Iris pigment epithelial cell (primary cell): ENCODE measurements at places on chromosomes 6 and 20.

DNA sequence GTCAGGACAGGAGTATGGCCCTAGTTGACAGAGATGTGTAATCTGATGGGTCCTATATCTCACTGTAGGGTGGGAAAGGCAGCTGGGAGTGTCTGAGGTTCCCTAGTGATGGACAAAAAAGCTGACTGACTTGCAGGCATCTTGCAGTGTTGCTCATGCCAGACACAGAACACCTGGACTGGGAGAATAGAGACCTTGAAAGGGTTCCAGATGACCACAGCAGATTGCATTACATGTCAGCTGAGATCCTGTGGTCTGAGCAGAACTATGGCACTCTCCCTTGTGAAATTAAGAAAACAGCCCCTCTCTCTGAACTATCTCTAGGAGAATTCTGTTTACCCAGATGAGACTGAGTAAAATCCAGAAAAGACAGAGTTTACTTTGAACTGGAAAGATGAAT lies 212.6 kb upstream of the MAN1A1 start:
- DNase-seq = no peak

DNA sequence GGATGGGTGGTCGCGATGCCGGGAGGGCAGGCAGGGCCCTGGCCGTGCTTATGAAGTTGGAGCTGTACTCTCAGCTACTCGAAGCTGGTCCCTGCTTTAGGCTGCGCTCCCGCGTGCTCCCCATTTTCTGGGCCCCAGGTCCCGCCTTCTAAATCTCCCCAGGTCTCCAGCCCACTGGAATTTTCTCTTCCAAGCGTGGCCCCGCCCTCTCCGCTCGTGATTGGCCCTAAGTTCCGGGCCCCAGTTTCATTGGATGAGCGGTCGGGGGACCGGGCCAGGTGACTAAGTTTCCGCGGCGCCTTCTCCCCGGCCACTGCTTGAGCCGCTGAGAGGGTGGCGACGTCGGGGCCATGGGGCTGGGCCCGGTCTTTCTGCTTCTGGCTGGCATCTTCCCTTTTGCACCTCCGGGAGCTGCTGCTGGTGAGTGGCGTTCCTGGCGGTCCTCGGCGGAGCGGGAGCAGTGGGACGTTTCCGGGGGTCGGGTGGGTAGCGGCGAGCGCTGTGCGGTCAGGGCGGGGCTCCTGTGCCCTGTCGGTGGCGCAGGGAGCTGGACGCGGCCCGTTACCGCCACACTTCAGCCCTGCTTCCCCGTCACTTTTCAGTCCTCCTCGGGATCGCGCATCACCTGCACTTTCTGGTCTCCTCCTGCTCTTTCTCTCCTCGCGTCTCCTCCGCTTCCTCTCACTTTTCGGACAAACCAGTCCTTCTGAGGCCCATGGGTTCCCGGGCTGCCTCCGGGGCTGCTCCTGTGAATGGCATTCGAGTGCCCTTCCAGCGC lies at the start of gene MICA:
Gene MICA, plus strand, starts transcription at position 313 of the 778 bp plus-strand sequence. Its CDS starts 38 bp downstream, at position 351.
- DNase-seq = peak; percentile 72

DNA sequence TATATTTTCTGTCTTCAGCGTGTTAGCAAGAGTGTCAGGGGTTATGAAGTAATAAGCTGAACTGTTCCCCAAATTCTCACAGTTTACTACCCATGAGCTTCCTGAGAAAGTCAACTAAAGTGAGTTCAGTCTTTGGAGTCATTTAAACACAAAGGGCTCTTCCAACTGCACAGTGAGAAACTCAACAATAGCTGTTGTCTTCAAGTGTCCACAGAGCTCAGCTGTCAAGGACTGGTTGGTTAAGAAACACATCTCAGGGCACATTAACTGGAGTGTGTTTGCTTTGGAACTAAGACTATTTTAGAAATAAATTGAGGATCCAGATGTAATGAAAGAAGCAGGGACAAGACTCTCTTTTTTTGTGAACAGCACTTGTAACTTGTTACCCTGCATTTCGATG lies 241.4 kb upstream of the SOX4 start:
- DNase-seq = no peak

- no peak for DNase-seq
Measured at GRCh38 chr6:113211170-113211569, 646.0 kb upstream of the MARCKS start.

GRCh38 chr6:157304899-157305663 lies 18.2 kb downstream of the TMEM242 start:
- DNase-seq = peak; percentile 35

GRCh38 chr6:106114492-106114891 lies 28.4 kb downstream of the PRDM1 start:
- DNase-seq = no peak

DNA sequence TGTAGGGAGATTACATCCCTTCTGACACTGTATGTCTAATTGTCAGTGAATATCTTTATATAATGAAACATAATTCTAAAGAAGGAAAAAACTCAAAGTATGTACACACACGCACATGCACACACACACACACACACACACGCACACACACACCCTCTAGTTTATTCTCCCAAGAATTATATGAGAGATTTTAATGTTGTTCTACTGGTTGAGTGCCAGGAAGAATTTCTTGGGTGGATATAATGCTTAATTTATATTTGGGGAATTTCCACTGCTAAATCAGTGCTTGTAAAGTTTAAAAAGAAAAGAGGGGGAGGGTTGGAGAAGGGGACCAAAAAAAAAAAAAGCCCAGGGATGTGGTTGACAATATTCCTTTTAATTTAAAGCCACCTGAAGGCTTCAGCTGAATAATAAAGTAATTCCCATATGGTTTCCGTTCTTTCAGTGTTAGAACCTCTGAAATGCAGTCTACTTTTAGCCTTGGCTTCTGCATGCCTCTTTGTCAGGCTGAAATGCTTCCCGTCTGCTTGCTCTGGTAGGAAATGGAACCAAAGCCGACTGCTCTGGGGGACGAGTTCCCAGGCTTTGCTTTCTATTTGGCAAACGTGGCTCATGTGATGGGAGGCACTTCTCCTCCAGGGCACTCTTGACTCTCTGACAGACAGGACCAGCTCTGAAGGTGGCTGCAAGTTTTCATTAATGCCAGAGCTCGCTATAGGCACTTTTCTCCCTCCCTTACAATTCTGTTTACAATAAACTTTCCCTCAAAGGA lies 225.4 kb downstream of the PRL start:
- DNase-seq = peak; percentile 64

DNA sequence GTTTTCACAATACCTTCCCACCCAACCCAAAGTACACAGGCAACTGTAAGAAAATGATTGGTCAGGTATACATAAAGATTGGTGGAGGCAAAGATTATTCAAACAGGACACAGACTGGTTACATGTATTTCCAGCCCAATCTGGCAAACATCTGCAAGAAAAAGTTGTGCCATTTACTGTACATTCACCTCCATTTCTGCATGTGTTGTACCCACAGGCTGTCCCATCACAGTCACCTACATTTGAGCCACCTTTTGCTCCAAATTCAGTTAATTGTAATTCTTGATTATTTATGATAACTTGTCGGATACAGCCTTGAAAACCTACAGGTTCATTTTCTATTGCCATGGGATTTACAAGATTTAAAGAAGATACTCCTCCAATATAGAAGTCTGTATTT lies 85.6 kb downstream of the PHF3 start:
- no peak for DNase-seq

GRCh38 chr6:97712751-97713150 lies 429.7 kb upstream of the MMS22L start:
- DNase-seq = no peak

DNA sequence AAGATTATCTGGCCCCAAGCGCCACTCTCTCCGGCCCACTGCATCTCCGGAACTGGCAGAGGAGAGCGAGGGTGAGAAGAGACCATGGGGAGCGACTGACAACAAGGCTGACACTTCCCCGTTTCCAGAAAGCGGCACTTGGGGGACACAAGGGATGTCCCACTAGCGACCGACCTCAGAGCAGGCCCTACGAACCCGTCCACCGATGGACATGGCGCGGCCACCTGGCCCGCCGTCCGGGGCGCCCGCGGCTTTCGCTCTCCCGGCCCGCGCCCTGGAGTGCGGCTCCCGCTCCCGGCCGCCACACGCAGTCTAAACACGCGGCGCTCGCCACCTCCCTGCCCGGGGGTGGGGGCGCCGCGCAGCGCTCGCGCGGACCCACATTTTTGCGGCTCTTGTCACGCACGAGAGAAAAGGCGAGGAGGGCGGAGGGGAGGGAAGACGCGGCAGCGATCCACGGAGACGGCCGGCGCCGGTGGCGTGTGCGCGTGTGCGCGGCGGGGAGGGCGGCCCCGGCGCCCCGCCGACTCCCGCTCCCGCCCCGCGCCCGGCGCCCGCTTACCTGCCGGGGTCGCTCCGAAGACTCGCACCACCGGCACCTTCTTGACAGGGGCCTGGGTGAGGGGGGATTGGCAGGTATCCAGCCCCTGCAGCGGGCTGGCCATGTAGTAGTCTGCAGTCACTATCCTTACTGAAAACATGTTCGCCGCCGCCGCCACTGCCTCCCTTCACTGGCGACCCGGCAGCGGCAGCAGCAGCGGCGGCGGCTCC lies 645 bp downstream of the REV3L start:
- peak; percentile 47 for DNase-seq

DNA sequence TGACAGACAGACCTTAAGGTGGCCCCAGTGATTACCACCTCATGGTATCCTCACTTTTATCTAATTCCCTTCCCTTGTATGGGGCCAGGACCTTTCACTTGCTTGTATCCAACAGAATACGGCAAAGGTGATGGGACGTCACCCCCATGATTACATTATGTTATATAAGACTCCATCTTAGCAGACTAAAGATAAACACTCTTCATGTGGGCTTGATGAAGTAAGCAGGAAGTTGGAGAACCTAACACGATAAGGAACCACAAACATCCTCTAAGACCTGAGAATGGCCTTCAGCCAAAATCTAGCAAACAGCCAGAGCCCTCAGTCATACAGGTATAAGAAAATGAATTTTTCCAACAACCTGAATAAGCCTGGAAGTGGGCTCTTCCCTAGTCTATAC lies 8.0 kb downstream of the SLC17A3 start:
- no peak for DNase-seq

DNA sequence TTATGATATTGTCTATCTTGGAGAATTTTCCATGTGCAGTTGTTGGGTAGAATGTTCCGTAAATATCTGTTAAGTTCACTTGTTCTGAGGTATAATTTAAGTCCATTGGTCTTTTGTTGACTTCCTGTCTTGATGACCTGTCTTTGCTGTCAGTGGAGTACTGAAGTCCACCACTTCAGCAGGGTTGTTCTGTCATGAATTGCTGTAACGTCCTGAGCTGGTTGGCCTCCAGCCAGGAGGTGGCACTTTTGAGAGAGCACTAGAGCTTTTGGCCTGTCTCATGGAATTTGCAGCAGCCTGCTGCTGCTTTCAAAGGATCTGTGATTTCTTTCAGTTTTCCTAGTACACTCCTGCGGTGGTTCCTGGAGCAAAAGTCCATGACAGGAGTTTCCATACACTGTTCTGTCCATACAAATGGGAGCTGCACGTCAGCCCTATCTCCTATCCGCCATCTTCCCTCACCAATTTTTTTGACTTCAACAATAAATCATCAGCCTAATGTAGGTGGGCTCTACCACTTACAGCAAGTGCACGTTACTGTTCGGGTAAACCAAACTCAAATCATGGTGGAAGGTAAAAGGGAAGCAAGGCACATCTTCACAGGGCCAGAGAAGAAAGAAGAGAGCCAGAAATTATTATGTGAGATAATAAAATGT lies 46.9 kb upstream of the TRERF1 start:
- no peak for DNase-seq

GRCh38 chr20:52270001-52270606 lies 78.5 kb upstream of the ZFP64 start:
- no peak for DNase-seq

DNA sequence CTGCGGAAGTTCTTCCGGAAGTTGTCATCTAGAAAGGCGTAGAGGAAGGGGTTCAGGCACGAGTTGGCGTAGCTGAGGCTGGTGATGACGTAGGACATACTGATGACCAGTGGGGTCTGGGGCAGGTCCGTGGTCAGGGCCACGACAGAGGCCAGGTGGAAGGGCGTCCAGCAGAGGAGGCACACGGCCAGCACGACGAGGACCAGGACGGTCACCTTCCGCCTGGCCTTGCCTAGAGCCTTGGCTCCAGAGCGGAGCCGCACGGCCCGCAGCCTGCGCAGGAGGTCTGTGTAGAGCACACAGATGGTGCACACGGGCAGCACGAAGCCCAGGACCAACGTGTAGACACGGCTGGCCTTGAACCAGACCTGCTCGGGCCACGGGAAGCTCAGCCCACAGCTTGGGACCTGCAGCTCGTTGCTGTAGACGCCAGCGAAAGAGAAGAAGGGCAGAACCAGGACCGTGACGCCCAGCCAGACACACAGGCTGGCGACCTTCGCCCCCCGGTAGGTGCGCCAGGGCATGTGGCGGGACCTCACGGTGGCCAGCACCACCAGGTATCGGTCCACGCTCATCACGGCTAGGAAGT lies 1.4 kb downstream of the NPBWR2 start:
- DNase-seq = no peak

DNA sequence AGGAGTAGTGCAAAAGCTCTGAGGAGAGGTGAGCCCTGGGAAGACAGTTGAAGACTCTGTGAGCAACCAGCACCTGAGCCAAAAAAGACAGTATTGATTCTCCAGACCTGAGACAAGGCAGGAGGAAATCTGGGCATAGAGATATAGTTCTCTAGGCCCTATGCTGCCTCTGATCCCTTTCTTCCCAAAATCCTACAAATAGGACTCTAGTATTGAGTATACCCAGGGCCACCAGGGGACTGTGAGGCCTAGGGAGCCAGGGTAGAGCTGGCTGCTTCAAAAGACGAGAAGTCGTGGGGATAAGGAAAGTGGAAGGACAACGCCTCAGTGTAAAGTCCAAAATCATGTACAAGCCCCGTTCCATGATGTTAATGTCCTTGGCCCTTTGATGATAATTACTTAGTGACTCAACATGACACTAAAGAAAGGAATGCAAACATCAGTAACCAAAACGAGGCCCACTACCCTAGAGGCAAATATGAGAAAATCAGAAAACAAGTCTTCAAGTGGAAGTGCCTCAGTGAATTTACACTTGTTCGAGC lies 197.3 kb upstream of the PROKR2 start:
- peak; percentile 31 for DNase-seq

DNA sequence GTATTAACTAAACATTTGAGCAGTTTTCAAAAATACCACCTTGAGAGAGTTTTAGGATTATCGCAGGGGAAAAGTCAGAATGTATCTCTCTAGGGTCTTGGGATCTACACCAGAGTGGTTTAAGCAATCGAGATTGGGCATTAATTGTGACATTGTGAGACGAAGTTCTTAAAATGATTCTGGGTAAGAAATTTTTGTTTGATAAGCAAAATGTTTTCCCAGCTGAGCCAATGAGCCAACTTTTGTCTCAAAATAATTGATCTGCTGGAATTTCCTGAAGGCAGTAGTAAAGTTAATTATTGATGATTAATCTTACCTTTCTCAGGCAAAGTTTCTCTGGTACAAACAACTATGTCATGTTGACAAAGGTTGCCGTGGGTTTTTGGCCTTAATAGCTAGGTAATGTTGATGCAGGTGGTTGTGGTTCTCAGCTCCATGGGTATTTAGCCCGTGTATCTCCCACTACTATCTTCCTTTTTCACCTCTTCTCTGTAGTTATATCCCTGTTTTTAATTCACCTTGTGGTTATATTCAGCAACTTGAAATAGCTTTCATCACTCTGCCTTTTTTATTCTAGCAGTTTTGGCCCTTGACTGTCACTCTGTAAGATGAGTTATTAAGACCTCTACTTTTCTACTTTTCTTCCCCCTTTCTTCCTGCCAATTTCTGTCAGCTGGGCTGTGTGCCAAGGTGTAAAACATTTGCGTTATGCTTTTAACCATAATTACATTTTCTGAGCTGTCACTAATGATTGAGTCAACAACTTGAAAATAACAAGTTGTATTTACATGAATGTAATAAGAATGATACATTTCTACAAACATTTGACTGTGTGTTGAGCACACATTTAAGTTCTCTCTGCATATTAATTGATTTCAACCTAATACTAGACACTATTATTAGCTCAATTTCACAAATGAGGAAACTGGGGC lies 368.3 kb upstream of the BTBD3 start:
- DNase-seq = no peak
